ENCODE measurements at places on chromosomes 1 and 21. TPM values are rescaled to one million over a fixed set of nuclear protein-coding genes. Genes with fewer than 3 reads are reported as not detected.

C1orf226 gene
- not detected for total RNA-seq

- no peak for DNase-seq
These were observed 122.7 kb downstream of the TGFBR3 start for GRCh38 chr1:91763252-91763651.

ZNF683 gene
- not detected for total RNA-seq

GRCh38 chr1:198699167-198700015, 60.6 kb downstream of the PTPRC start:
- peak; percentile 20 for DNase-seq

GRCh38 chr1:4931486-4931885, 277.1 kb downstream of the AJAP1 start:
- DNase-seq, result peak; percentile 22

DNA sequence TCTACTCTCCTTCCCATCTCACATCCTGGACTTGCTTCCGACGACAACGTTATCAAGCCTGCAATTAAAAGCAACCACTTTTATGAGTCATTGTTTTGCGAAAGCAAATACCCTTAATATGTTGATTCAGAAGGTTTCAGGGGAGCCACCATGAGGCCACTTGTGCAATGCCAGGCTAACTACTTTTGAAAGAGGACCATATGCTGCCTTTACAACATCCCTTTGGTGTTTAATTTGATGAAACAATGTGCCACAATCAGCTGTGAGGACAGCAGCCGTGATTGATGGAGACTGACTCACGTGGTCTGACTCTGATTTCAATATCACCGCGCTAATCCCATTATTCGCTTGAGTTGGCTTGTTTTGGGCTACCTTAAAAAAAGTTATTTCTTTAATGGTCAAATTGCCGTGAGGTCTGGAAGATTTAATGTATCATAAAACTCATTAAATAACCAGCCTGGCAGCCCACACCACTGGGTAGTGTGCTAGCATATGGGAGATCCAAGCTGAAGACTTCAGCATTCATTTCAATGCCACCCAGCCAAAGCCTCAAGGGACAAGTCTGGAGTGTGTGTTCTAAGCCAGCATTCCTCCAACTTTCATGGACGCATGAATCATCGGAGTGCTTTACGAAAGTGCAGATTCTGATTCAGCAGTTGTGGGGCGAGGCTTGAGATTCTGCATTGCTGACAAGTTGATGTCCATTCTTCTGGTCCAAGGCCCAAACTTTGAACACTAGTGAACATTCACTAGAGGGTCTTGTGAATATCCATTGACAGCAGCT, 73.3 kb upstream of the PAXBP1 start:
- DNase-seq, result peak; percentile 63

DNA sequence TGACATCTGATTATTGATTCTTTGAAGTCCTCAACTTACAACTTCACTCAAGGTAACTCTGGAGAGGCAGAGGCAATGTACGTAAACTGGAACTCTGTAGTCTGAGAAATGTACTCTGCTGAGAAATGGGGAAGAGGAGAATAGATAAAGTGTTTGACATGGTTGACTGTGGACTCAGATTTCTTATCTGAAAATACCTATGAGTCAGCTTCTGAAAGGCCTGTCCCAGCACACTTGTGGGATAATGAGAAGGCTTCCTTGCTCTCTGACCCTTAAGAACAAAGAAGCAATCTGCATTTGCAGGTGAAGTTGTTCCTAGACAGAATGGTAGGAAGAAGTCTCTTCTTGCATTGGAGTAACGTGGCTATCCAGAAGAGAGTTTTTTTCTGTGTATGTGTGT, 1573.5 kb downstream of the BRINP3 start:
- no peak for DNase-seq

HCN3 gene
- total RNA-seq, result 0.10 TPM

Measured in MG63 (cell line).